Hematopoietic multipotent progenitor cell treated with erythropoietin and hydrocortisone succinate and interleukin-3 and kit ligand, for 17 days (in vitro differentiated cells): ENCODE measurements at places on chromosomes 3 and 15.

DNA sequence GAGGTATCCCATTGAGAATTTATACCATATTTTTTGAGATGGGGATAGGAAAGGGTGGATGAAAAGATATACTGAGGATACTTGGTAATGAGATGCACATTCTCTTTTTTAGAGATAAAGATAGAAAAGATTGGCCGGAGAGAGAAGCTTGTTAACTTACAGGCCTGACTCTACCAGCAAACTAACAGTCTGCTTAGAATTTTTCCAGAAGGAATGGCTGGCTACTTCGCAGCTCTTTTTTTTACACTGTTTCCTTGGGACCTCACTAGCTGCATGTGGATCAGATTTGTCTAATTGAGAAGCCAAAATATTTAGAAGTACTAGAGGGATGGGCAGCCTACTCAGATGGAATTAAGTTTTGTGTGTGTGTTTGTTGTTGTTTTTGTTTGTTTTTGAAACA lies 586.6 kb downstream of the TAFA4 start:
- no peak for DNase-seq

GRCh38 chr15:59833366-59833765 lies 144.2 kb upstream of the BNIP2 start:
- DNase-seq, result no peak

GRCh38 chr15:65991721-65992483 lies 122.6 kb downstream of the RAB11A start:
- DNase-seq, result no peak

- no peak for DNase-seq
These were observed 1476.9 kb downstream of the SI start for GRCh38 chr3:163601426-163601825.

DNA sequence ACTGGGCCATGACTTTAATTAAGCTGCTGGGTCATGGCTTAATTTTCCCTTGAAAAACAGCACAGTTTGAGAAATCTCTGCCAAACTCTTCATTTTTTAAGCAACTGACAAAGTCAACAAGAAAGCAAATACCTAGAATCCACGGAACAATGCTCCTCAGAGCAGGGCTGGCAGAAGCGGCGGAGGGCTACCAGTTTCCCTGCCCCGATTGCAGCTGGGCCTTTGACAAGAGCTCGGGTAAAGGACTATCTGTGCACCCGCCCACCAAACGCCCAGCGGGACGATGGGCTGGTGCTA lies 1.2 kb downstream of the GOLIM4 start:
- no peak for DNase-seq

GRCh38 chr3:194306109-194306686 lies 44.9 kb downstream of the CPN2 start:
- DNase-seq, result no peak

DNA sequence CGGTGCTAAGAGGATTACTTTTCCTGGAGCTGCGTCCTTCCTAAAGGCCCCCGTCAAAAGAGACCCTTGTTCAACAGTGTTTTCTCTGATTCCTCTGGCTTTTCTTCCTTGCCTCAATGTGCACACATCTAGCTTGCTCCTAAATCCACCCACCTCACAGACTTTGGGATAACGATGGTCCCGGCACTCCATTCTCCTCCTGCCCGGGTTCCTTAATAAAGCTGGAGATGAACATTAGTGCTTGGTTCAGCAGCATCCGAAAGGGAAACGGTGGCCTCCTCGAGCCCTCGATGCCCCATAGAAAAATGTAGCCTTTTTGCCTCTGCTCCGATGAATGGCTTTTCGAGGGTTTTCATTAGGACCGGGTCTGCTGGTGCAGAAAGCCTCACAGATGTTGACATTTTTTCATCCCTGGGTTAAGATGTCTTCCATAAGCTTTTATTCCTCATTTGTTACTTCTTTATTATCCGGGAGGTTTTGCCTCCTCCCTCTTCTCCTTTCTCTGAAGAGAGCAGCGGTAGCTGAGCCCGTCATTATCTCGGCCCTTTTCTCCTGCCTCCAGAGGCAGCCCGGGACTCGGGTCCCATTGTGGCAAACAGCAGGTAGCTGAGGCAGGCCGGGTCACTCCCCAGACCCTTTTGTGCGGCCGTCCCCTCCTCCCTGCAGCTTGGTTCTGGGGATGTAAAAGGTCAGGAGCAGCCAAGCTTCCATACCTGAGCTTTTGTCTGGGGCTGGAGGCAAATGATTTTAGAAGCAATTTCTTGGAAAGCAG lies 64.6 kb downstream of the CPN2 start:
- DNase-seq, result no peak
